ENCODE measurements at places on chromosomes 6 and 20.

GRCh38 chr20:48805286-48805685 is 22.5 kb downstream of the PREX1 start:
- DNase-seq: no peak

- DNase-seq: no peak
Measured at GRCh38 chr6:169905041-169905807, 153.8 kb downstream of the ERMARD start.

DNA sequence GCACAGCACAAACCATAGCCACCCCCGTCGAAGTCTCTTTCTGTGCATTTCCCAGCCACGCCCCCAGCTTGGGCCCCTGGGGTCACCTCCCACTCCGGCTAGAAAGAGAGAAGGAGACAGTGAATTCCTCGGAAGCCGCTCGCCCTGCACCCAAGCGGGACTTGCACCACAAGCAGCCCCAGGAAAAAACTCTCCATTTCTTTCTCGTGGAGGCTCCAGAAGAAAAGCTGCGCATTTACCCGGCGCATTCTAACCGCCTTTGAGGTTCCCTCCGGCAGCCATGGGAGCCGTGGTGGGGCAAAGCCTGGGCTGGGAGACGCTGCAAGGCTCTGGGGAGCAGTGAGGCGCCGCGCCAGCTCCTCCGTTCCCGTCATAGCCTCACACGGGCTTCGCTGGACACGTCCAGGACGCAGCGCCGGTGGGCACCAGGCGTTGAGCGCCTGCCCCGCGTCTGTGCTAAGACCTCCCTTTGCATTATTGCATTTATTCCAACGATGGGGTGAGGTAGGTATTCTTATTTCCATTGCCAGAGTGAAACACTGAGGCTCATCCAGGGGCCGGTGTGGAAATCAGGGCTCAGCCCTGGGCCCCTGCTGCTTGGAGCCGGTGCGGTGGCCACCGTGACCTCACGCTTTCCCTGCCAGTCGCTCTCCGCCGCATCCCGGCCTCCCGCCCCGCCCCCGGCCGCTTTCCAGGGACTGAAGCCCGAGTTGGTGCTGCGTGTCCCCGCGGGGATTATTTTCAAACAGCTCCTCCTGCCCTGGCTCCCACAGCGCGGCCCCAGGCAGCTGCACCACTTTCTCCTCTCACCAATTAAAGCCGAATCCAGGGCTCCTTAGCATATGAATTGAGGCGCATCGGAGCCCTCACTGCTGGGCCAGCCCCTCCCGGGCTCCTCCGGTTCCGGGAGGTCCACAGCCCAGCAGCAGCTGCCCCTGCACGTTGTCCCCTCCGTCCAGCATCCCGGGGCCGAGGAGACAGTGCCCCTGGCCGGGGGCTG is 148.3 kb upstream of the AFDN start:
- no peak for DNase-seq

- DNase-seq: no peak
Measured at GRCh38 chr6:280775-281468, 11.4 kb upstream of the DUSP22 start.

DNA sequence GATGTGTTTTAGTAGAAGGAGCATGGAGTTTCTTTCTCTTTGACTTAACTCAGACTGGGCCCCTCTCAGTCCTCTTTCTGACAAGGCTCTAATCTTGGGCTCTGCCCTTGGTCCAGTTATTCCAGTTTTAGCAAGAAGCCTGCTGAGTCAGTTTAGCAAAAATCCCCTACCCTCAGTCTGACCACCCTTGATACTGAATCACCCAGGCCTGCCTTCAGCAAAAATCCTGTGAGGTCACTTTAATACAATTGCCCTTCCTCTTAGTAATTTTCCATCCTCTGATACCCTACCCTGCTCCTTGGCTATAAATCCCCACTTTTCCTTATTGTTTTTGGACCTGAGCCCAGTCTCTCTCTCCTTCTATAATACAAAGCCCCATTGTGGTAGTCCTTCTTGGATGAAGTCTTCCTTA is 326.7 kb upstream of the NOX3 start:
- no peak for DNase-seq

DNA sequence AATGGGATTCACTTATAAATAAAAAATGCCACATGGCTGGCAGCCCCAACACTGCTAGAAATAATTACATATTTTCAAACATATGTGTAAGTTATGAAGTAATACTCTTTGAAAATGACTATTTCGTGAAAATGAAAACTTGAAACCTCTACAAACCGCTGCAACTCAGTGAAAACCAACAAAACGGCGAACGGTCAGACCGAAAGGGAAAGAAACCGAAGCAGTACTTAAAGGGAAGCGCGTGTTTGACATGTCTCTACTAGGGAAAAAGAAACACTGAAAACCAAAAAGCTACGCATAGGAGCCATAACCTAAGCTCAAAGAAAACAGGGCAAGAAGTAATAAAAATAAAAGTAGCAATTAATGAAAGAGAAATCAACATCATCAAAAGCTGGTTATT is 121.0 kb upstream of the GGTLC1 start:
- DNase-seq: peak; percentile 64

DNA sequence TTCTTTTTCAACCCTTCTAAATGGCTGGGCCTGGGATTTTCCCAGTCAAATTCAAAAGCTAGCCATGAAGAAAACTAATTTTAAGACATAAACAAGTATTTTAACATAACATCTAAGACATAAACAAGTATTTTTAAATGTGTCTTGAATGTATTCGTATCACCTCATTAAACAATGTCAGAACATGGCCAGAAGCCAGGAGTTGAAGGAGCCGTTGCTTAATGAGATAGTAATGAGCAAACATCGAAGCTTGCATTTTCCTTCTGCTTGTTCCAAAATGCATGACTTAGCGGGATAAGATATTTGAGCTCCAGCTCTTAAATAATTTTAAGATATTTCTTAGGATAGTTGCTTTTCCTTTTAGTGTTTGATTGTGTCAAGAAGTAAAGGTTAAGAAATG is 4.2 kb upstream of the RNF182 start:
- DNase-seq: no peak

DNA sequence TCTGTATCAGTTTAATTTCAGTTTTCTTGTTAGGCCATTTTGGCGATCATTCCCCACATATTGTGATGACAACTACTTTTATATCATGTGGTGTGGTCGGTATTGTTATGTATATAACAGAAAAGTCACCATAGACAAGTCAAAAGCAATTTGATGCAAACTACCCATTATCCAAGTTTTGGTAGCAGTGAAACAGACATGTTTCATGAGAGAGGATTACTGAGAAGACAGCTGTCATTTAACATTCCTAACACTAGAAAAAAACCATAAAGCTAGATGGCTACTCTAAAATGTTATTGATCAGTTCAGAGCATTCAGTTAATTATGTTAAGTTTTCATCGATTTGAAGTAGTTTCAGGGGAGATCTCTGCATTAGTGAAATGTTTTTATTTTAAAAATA is 462.1 kb upstream of the SOX4 start:
- DNase-seq: no peak

DNA sequence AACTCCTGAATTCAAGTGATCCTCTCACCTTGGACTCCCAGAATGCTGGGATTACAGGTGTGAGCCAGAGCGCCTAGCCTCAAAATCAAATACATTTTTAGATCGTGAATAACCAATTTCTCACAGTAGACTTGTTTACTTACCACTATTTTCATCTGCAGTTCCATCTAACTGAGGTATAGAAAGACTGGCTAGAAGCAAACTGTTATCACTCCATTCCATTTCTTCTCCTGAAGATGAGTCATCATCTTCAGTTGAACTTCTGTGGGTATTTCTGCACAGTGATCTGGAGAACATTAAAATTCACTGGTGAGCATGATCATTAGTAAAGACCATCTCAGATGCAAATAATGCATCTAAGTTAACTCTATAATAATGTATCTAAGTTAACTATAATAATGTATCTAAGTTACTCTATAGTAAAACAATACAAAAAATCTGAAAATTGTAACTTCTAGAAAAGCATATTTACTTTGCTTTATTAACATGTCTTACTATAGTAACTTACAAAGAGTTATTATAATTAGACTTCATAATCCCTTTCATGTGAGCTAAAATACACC is 105.4 kb downstream of the REV3L start:
- no peak for DNase-seq

- no peak for DNase-seq
Measured at GRCh38 chr6:30113003-30113759, at the start of gene TRIM31. Gene TRIM31, minus strand, starts transcription at chr6:30113090. Its CDS starts 285 bp downstream, at chr6:30112805.

- DNase-seq: no peak
Measured at GRCh38 chr6:166058064-166058739, 109.4 kb downstream of the TBXT start.

DNA sequence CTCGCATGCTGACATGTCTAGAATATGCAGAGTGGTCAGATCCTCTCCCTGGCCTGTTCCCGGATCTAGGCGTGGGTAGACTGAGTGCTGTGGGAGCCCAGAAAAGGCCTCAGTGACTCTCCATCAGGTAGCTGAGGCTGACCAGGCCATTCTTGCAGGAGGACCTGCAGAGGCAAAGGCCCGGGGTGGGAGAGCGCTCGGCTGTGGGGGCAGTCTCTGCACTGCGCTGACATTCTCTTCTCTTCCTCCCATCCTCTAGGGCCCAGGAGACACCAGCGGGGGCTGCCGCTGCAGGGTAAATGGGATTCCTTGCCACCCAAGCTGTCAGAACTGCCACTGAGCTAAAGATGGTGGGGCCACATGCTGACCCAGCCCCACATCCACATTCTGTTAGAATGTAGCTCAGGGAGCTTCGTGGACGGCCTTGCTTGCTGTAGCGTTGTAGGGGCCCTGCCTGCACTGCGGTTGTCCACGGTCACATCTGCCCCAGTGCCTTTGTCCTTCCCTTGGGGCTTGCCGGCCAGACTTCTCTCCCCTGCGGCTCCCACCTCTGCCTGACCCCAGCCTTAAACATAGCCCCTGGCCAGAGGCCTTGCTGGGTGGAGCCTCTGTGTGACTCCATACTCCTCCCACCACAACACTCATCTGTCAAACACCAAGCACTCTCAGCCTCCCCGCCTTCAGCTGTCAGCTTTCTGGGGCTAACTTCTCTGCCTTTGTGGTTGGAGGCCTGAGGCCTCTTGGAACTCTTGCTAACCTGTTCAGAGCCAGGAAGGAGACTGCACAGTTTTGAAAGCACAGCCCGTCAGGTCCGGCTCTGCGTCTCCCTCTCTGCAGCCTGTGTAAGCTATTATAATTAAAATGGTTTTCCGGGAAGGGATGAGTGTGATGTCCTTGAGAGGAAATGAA is 22.2 kb downstream of the RBCK1 start:
- no peak for DNase-seq

- no peak for DNase-seq
Measured at GRCh38 chr6:140041571-140042332, 667.3 kb upstream of the CITED2 start.

DNA sequence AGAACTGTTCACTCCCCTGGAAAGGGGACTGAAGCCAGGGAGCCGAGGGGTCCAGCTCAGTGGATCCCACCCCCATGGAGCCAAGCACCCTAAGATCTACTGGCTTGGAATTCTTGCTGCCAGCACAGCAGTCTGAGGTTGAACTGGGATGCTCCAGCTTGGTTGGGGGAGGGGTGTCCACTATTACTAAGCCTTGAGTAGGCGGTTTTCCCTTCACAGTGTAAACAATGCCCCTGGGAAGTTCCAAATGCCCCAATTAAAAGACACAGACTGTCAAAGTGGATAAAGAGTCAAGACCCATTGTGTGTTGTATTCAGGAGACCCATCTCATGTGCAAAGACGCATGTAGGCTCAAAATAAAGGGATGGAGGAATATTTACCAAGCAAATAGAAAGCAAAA is 150.2 kb downstream of the LPA start:
- no peak for DNase-seq

DNA sequence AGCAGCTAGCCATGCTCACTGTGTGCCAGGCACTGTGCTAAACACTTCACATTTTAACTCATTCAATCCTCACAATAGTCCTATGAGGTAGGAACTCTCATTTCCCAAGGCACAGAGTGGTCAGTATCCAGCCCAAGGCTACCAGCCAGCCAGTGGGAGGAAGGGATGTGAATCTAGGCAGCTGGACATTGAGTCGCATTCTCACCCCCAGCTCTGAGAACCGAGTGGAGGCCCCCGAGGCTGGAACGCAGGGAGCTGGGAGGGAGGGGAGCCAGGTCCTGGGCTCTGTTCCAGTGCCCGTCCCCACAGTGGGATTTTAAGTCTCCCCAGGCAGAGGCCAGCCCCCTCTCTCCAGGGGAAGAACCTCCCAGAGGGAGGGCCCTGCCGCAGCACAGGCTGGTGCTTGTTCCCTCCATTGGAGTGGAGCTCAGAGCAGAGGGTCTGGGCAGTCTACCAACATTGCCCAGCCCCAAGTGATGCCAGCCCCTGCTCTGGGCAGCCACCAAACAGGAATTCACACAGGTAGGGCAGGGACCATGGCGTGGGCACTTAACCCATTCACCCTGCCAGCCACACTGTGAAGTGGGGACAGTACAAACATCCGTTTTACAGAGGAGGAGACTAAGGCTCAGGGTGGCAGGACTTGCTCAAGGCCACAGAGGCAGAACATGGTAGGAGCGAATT is 131.3 kb downstream of the CEBPB start:
- no peak for DNase-seq

GRCh38 chr6:112352101-112352500 is 5.0 kb downstream of the RFPL4B start:
- no peak for DNase-seq

DNA sequence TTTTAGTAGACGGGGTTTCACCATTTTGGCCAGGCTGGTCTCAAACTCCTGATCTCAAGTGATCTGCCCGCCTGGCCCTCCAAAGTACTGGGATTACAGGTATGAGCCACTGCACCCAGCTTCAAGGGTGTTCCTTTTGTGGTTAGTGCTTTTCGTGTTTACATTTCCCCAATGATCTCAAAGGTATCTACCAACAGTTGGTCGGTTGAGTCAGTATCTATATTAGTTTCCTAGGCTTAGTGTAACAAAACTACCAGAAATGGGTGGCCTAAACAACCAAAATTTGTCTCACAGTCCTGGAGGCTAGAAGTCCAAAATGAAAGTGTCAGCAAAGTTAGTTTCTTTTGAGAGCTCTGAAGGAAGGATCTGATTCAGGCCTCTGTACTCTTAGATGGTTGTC is 30.1 kb downstream of the CASP8AP2 start:
- peak; percentile 84 for DNase-seq

DNA sequence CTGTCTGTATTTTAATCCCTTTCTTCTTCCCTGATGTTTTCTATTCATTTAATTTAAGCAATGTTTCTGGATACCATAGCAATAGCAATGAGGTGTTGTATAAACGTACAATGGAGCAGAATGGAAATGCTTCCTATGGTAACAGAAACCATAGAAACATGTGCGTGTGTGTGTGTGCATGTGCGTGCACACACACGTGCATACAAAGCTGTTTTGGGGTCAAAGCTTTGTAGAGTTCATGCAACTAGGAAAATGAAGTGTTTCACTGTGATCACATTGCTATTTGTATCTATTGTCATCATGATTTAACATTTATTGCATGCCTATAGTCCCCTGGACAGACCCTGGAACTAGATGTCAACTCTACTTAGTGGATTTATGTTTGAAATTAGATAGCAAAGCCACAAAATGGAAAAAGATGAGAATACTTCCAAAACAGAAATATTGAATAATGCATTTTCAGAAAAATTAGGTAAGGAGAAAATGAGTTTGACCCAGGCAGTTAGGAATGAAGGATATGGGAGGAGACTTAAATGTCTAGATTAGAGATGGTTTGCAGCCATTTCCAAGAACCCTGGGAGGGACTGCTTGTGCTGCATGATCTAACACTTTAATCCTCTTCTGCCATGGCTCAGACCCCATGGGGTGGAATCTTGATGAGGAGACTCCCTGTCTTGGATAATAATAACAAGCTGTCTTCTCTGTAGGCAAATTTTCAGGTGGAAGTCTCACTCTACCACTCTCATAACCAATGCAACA is 124.4 kb downstream of the TRMT11 start:
- DNase-seq: no peak
